NCI-H1048 (cell line): ENCODE measurements at places on chromosomes 6 and 20.

- DNase-seq = no peak
Measured at GRCh38 chr6:69098910-69099309, 463.8 kb downstream of the ADGRB3 start.

GRCh38 chr20:57464642-57465211, 60.2 kb downstream of the CTCFL start:
- DNase-seq = no peak

GRCh38 chr6:27471365-27472115, 1.4 kb downstream of the ZNF184 start:
- no peak for DNase-seq

GRCh38 chr6:34383161-34383631, 9.3 kb downstream of the NUDT3 start:
- no peak for DNase-seq

- peak; percentile 10 for DNase-seq
Measured at GRCh38 chr20:24160563-24161281, 172.1 kb upstream of the GGTLC1 start.

GRCh38 chr20:63508072-63508768, 9.3 kb upstream of the EEF1A2 start:
- DNase-seq = no peak

- no peak for DNase-seq
Measured at GRCh38 chr6:45730232-45730631, 285.4 kb downstream of the CLIC5 start.

DNA sequence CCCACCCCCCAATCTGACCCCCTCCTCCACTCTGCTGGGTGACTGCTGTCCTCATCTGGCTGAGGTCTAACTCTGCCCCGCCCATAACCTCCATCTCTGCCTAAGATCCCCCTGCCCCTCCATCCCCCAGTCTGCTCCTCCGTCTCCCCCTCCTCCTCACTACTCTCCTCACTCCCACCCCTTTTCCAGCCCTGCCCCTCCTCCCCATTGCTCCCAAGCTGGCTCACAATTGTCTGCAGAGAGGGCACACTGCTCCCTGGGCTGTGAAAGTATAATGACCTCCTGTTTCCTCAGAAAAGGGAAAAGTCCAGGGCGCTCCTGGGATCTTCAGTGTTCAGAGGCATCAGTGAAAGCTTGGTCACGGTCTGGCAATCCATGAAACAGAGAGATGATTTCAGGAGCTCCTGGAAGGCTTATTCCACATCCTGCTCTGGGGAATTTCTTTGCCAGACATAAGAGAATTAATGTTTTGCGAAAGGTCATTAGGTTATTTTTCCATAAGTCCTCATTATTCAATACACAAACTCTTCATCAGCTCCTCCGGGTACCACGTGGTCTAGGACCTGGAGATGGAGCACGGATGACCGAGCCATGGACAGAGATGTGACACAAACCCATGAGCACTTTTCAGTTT, 21.5 kb downstream of the CST5 start:
- no peak for DNase-seq

DNA sequence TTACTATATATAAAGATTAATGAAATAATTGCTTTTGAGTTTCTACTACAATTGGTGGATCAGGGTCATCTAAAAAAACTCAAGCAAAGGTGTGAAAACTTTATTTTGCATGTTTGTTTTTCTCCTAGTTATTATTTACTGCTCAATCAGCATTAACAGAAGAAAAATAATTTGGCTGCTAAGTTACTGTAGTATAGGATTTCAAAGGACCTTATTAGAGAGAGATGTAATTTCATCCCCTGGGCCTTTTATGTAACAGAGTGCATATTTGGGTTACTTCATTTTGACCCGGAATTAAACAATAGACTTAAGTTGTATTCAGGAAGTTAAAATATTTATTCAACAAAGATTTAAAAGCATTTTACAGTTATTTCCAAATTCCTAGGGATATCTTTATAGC, 49.8 kb downstream of the EYA4 start:
- DNase-seq = no peak

- DNase-seq = no peak
Measured at GRCh38 chr6:332671-333070, 40.4 kb downstream of the DUSP22 start.

DNA sequence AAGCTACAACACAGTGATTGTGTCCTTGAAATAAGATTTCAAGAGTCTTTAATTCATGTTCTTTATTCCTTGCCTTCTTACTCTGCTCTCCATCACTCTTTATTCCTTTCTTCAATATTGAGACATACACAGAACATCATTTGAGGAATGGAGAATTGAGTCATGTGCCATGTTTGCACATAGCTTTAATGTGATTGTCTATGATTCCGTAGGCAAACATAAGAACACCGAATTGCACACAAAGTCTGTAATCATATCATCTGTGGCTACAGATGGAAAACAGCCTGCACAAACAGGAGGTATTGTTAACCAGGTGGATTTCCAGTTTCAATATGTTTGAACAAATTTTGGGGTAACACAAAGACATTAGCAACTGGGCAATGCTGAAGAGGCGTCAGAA, 571.6 kb upstream of the GJE1 start:
- no peak for DNase-seq

GRCh38 chr6:816510-817084, 123.7 kb upstream of the EXOC2 start:
- DNase-seq = no peak

DNA sequence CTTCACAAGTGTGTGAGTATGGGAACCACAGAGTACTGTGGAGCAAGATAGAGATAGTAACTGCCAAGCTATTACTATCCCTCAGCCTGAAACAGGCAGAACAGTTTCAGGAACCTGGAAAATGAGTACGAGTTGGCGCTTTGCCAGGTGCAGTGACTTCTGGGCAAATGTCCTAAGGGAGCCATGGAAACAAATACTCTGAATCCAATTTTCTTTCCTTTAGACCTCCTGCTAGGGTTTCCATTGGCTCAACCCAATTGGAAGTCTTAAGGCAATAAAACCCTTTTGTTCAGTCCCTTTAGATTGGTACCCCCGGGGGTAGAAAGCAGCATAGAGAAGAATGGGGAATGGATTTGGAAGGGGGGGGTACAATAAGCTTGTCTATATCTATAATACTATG, 205.0 kb upstream of the EPHA7 start:
- DNase-seq = no peak

DNA sequence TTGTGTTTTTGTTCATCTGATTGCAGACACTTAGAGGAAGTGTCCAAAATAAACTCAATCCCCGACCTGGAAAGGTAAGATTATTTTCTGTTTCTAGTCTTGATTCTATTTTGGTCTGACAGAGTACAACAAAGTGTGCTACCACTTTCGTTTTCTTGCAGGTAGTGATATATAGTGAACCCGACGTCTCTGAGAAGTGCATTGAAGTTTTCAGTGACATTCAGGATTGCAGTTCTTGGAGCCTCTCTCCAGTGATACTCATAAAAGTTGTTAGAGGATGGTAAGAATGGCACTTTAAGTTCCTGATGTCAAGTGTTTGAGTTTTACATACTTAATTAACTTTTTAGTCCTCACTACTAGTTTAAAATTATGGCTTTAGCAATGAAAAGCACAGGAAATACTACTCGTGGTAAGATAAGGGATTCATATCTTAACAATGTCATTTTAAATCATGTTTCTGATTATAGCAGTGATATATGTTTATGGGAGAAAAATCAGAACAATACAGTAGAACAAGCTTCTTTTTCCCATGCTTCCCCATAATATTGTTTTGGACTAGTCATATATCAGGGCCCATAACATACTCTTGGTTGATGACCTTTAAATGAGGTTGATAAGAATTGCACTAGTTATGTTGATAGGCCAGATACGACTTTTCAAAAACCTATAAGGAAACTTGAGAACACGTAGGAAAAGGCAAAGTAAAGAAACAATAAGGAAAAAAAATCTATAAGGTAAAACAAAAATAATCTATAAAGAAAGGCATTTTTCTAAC, 104.0 kb downstream of the RTN4IP1 start:
- DNase-seq = no peak

- DNase-seq = no peak
Measured at GRCh38 chr6:69487688-69488087, 309.1 kb downstream of the LMBRD1 start.

DNA sequence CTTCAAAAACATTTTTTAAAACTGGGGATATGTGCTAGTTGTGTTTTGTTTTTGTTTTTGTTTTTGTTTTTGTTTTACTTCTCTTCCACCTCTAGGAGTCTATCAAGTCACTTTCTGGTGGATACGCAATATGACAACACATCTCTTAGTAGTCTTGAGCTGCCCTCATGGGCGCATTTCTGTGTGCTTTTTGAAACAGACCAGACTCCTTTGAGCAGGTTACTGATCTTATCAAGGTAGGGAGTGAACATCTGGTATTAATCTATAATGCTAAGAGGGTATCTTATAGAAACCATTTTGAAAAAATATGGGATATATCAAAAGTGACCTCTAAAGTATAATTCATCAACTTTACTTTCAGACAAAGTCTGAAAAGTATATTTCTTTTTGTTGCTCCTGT, 56.2 kb downstream of the PKIB start:
- no peak for DNase-seq

DNA sequence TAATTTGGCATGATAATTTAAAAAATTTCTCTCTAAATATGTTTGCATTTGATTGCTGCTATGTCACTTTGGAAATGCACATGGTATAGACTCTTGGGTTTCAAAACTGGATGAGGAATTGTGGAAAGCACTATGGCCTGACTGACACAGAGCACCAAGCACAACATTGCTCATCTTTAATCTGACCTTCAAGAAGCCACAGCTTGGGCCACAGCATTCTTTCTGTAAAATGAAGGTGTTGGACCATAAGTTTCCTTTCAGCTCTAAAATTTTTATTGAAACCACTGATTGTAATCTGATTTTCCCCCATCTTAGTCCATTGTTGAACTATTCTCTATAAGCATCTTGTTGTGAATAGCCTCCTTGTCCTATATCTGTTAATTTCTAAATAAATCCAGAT, 41.0 kb downstream of the QKI start:
- DNase-seq = no peak

DNA sequence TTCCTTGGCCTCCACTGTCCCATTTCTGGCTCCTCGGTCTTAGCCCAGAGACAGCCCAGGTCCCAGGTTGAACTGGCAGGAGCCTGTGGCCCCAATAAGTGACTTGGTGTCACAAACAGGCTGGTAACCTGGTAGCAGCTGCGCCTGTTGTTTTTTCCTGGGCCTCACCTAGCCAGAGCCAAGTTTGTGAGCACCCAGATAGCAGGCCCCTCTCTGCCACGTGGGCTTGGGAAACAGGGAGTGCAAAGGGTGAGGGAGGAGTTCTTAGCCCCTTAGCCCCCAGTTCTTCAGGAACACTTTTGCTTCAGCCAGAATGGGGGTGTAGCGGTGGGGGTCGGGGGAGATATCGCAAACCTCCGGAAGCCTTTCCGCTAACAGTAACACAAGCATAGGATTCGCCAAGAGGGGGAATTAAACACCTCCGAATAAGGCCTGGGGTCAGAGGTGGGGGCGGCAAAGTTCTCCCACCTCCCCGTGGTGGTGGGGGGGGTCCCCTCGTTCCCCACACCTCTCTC, 760 bp downstream of the C6orf132 start:
- DNase-seq = no peak

- no peak for DNase-seq
Measured at GRCh38 chr6:53375847-53376246, 27.1 kb upstream of the ELOVL5 start.

GRCh38 chr6:16418151-16418550, 179.8 kb downstream of the GMPR start:
- DNase-seq = no peak

DNA sequence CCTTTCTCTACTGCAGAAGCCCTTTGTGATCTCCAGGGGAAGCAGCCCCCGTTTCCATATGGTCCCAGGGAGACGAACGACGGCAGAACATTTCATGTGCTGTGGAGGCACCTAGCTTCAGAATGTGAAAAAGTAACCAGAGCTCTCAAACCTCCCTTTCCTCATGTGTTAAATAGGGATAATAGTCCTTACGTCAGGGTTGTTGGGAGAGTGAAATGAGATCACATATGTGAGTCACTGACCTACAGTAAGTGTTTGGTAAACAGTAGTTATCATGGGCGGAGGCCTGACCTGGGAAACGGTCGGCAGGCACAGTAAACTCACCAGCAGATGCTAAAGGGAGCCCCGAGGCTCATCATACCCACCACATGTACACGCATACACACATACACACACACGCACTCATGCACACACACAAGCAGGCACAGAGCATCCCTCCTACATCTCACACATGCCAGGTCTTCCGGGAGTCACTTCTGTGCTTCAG, 89.7 kb downstream of the LY86 start:
- no peak for DNase-seq

GRCh38 chr6:14209000-14209399, 91.4 kb downstream of the CD83 start:
- DNase-seq = no peak

DNA sequence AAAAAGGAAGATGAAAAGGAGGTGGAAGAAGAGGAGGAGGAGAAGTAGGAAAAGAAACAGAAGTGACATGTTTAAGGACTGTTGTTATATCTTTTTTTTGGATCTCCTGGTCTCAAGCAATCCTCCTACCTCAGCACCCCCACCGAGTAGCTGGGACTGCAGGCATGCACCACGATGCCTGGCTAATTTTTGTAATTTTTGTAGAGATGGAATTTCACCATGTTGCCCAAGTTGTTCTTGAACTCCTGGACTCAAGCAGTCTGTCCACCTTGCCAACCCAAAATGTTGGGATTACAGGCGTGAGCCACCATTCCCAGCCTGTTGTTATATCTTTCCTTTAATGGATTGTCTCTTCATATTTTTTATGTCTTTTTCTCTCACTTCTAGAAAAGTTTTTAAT, 19.5 kb upstream of the BCLAF1 start:
- no peak for DNase-seq

- no peak for DNase-seq
Measured at GRCh38 chr20:51385646-51386530, 156.6 kb downstream of the NFATC2 start.

DNA sequence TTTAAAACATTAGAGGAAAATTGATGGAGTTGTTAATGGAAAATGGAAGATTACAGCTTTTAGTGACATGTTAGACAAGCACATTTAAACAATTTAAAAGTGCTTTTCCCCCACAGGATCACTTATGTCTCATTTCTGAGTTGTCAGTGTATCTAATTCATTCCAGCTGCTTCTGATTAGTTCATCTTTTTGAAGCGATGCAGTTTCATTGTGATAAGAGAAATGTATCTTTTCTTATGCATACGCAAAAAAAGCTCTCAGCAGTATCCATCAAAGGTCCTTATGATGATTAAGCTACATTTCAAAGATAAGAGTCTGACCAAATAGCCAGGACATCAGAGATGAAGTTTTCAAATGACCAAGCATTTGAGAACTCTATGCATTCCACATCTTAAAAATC, 572.6 kb upstream of the SYNCRIP start:
- no peak for DNase-seq

GRCh38 chr6:14128012-14128411, 10.4 kb downstream of the CD83 start:
- no peak for DNase-seq

- DNase-seq = no peak
Measured at GRCh38 chr20:43442282-43442880, 15.3 kb upstream of the SRSF6 start.

GRCh38 chr6:109800771-109801170, 109.7 kb downstream of the FIG4 start:
- no peak for DNase-seq

GRCh38 chr6:113103634-113104361, 753.3 kb upstream of the MARCKS start:
- no peak for DNase-seq
